A549 (cell line): ENCODE measurements at places on chromosomes 4 and X. TPM values are rescaled to one million over a fixed set of nuclear protein-coding genes. Genes with fewer than 3 reads are reported as not detected.

IL2 gene
- not detected in 3 replicates for polyA plus RNA-seq

DNA sequence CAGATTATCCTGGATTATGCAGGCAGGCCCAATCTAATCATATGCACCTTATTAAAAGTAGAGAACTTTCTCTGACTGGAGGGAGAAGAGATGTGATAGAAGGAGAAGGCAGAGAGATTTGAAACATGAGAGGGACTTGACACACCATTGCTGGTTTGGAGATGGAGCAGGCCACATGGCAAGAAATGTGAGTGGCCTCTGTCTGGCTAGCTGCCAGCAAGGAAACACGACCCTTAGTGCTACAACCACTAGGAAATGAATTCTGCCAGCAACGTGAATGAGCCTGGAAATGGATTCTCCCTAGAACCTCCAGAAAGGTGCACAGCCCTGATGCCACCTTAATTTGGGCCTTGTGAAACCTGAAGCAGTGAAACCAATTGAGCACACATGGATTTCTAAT lies 79.5 kb upstream of the MBNL3 start:
- no peak for DNase-seq

DNA sequence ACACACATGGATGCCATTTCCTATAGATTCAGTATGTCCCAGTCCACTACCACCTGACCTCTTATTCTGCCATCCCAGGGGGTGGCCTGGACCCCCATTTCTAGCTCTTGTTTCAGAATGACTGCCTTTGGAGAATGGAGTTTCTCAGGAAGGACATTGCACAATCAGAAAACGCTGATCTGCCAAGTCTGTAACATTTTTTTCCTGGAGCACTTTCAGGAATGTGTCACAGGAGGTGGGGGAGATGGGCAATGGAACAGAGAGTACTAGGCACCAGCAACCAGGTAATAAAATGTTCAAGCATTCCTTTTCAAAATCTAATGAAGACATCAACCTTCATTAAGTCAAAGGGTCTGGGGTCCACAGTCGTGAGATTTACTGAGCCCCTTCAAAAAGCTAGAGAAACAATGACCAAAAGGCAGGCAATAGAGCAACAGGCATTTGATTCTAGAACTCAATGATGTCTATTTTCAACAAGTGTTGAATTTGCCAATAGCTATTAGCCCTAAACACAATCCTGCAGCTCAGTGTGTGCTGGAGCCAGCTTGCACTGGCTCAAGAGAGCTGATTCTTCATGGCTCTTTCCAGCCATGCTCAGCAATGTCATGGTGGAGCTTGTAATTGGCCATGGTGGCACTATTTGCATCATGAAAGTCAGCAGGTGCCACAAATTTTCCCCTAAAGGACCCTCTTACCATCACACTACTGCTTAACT lies 87.1 kb downstream of the KDR start:
- no peak for DNase-seq

DNA sequence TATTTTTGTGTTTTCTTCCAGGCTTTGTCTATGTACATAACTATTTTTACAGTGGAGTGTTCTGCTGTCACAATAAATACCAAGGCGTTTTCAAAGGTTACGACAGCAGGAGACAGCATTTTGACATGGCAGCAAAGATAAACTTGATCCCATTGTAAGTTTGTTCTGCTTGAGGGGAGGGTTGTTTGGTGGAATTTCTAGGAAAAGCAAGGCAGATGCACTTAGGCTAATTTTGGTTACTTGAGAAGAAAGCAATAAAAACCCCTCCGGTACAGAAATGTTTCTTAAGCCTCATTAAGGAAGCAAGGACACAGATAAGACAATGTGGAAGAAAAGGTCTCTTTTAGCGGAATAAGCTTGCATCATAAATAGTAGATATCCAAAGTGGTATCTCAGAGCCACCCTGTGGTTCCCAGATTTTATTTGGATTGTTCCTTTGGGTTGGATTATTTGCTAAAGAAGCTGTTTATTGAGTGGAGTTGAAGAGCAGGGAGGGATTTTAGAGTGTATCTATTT lies 54.3 kb downstream of the CLCN5 start:
- DNase-seq, result no peak

DNA sequence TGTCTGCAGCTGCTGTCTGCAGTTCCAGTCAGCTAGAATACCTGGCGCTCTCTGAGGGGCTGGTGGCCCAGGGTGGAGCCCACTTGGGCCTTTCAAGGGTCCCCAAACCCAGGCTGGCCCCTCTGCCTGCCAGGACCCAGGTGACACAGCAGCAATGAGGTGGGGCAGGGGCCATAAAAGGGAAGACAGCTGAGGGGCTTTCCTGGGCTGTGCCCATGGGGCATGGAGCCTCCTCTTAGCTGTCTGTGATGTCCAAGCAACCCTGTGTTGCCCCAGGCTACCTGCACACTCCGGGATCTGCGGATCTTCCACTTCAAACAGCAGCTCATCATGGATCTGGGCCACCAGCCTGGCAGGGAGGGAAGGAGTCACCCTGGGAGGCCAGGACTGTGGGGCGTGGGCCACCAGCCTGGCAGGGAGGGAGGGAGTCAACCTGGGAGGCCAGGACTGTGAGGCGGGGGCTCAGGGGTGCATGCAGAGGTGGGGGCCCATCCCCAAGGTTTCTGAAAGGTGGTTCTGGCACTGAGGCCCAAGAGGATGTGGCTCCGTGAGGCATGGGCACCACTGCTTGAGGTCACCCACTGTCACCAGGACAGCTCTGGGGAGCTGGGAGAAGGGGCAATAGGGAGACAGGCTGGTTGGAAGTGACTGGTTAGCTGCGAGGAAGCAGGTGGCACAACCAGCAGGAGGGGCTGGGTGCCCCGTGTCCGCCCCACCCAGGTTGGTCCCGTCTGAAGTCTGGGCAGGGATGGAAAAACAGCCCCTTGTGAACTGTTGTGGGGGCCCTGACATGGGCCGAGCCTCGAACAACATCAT lies 16.3 kb downstream of the NAT8L start:
- no peak for DNase-seq

DNA sequence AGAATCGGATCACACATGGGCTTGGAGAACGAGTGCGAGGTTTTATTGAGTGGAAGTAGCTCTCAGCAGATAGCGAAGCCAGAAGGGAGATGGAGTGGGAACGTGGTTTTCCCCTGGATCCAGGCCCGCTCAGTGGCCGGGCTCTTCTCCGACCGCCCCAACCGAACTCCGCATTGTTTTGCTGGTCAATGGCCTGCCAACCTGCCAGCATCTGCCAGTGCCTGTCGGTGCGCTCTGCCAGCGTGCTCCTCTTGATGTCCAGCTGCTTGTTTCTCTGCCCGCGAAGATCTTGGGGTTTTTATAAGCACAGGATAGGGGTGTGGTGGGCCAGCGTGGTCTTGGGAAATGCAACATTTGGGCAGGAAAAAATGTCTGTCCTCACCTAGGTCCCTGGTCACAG lies 5.6 kb upstream of the SYTL5 start:
- DNase-seq, result no peak

- DNase-seq, result no peak
These were observed 69.4 kb downstream of the DCHS2 start for GRCh38 chr4:154422152-154422551.

DNA sequence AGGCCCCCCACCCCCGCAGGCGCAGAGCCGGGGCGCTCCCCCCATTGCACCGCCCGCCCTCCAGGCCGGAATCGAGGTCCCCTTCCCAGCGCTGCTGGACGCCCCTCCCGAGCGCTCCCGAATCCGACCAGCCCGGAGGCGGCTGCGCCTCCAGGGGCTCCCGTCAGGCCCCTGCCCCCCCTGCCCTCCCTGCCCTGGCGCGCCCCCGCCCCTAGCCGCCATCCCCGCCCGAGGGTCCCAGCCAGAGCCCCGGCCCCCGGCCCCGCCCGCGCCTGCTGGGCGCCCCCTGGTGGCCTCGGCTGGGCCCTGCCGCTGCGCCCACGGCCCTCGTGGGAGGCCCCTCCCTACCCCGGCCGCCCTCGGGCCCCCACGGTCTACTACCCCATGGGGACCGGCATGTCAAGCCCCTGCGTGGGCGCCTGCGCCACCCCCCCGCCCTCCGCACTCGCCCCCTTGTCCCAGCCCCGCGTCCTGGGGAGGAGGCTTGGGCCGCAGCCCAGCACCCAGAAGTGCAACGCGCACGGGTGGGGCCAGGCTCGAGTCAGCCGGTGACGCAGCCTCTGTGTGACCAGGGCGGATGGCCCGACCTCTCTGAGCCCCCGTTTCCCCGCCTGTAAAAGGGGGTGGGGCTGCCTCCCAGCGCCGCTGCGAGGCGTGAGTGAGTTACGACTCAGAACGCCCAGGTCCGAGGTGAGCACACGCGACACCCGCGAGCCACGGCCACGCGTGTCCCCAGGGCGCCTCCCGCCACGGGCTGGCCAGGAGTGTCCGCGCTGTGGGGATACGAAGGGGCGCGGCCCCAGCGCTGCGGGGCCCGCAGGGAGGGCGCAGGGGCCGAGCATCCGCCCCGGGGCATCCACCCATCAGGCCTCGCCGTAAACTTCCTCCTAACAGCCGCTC lies 104.9 kb downstream of the FAM53A start:
- DNase-seq, result peak; percentile 72
